Tibial nerve (tissue), 4 donors: ENCODE measurements at places on chromosomes 12 and 14. TPM values are rescaled to one million over a fixed set of nuclear protein-coding genes. Genes with fewer than 3 reads are reported as not detected.

Gene KRT7
- total RNA-seq = 2.5 TPM

Gene OR6C2
- total RNA-seq = not detected

Gene ACVRL1
- total RNA-seq = 70.5 TPM

Gene OVCH1
- 0.21 TPM for total RNA-seq

Gene ATXN7L3B
- 19.2 TPM for total RNA-seq

Gene ERP27
- total RNA-seq = not detected

Gene B3GNT4
- total RNA-seq = not detected

Gene LARP4
- 72.6 TPM for total RNA-seq

Gene WNK1
- total RNA-seq = 197 TPM

Gene MRPL42
- 27.3 TPM for total RNA-seq

GRCh38 chr14:69636718-69637480 is 25.5 kb downstream of the SUSD6 start:
- no peak overlapping the region for H3K4me3 ChIP-seq
- peaks cover 65% of the 10 kb centered on the region for H3K4me1 ChIP-seq
- no peaks in the 10 kb centered on the region for H3K36me3 ChIP-seq
- no peaks in the 10 kb centered on the region for H3K27me3 ChIP-seq
- no peak for DNase-seq
- peak overlapping the region; percentile 50 for H3K27ac ChIP-seq

DNA sequence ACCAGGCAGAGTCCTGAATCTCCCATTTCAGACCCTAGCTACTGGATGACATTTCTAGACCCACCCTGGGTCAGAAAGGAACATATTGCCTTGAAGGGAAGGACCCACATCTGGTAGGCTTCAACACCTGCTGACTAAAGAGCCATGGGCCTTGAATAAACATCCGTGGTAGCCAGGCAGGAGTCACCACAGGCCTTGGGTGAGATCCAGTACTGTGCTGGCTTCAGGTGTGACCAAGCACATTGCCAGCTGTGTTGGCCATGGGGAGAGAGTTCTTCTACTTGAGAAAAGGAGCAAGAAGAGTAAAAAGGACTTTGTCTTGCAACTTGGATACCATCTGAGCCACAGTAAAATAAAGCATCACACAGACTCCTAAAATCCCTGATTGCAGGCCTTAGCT is 332.6 kb downstream of the SLC16A7 start:
- DNase-seq = no peak
- no peaks in the 10 kb centered on the region for H3K36me3 ChIP-seq
- no peaks in the 10 kb centered on the region for H3K27me3 ChIP-seq
- no peak overlapping the region for H3K4me3 ChIP-seq

DNA sequence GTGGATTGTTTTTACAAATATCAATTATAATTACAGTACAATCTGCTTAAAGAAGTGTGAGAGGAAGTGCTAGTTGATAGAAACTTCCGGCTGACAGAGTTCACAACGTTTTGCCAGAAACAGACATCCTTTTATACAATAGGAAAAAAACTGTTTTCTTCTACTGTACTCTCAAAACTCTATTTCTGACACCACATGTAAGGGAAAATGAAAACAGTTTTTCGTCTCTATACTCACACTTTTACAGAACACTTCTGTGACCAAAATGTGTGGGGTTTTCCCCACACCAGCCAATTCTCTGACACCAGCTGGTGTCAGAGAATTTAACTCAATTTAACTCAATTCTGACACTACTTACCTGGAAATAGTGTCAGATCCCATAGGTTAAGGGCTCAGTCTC is 24.2 kb upstream of the HIF1A start:
- H3K36me3 ChIP-seq = no peaks in the 10 kb centered on the region
- H3K4me1 ChIP-seq = no peaks in the 10 kb centered on the region
- H3K4me3 ChIP-seq = no peak overlapping the region

- no peak overlapping the region for H3K4me3 ChIP-seq
- no peaks in the 10 kb centered on the region for H3K4me1 ChIP-seq
- H3K36me3 ChIP-seq = no peaks in the 10 kb centered on the region
- DNase-seq = no peak
These were observed 76.0 kb downstream of the SYNE3 start for GRCh38 chr14:95440496-95440895.

- no peaks in the 10 kb centered on the region for H3K27me3 ChIP-seq
- no peak overlapping the region for H3K4me3 ChIP-seq
- DNase-seq = no peak
These were observed 99.9 kb downstream of the PHETA1 start for GRCh38 chr12:111268738-111269572.

GRCh38 chr14:68349900-68350629 is 442.8 kb downstream of the ZFP36L1 start:
- H3K4me3 ChIP-seq = no peak overlapping the region
- H3K4me1 ChIP-seq = no peaks in the 10 kb centered on the region
- no peaks in the 10 kb centered on the region for H3K36me3 ChIP-seq
- no peak for DNase-seq
- H3K27me3 ChIP-seq = no peaks in the 10 kb centered on the region
- no peak overlapping the region for H3K27ac ChIP-seq

DNA sequence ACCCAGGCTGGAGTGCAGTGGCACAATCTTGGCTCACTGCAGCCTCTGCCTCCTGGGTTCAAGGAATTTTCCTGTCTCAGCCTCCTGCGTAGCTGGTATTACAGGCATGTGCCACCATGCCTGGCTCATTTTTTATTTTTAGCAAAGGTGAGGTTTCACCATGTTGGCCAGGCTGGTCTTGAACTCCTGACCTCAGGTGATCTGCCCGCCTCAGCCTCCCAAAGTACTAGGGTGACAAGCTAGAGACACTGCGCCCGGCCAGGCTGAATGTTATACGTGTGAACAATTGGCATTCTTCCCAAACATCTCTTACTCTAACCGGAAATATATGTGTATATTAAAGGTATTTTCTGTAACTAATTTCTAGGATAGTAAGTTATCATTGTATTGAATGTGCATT is 13.2 kb upstream of the LIMA1 start:
- no peak for DNase-seq
- no peaks in the 10 kb centered on the region for H3K27me3 ChIP-seq
- H3K27ac ChIP-seq = no peak overlapping the region

DNA sequence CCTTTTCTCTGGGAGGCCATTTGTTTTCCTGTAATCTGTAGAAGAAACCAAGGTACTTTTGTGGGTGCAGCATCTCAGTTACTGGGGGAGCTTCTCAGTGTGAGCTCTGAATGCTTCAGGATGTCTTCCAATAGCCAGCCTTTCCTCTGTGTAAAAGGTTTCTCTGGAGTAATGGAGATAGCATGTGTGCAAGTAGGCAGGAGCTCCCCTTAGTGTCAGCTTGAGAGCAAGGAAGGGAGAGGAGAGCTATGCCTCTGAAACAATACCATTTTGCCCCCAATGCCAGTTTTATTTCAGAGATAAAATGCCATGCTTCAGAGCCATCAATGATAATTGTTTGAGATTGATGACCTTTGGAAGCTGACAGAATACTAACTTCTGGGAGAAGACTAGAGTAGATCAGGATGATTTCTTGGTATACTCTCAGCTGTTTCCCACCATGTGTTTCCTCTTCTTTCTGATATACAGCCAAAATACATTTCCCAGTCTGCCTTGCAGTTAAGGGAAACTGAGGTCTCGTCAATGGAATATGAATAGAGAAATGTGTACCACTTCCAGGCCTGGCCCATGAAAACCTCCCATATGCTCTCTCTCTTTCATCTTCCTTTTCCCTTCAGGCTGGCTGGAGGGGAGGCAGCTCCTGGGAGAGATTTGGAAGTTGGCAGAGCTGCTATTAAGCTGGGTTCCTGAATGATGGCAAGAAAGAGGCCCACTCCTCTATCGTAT is 125.7 kb downstream of the CRADD start:
- no peaks in the 10 kb centered on the region for H3K36me3 ChIP-seq
- DNase-seq = no peak
- no peaks in the 10 kb centered on the region for H3K27me3 ChIP-seq
- H3K27ac ChIP-seq = peak overlapping the region; percentile 19

- no peak overlapping the region for H3K27ac ChIP-seq
- no peaks in the 10 kb centered on the region for H3K27me3 ChIP-seq
- H3K4me1 ChIP-seq = no peaks in the 10 kb centered on the region
- no peak for DNase-seq
- no peaks in the 10 kb centered on the region for H3K36me3 ChIP-seq
- no peak overlapping the region for H3K4me3 ChIP-seq
These were observed 77.2 kb downstream of the RPL10L start for GRCh38 chr14:46574221-46574977.

DNA sequence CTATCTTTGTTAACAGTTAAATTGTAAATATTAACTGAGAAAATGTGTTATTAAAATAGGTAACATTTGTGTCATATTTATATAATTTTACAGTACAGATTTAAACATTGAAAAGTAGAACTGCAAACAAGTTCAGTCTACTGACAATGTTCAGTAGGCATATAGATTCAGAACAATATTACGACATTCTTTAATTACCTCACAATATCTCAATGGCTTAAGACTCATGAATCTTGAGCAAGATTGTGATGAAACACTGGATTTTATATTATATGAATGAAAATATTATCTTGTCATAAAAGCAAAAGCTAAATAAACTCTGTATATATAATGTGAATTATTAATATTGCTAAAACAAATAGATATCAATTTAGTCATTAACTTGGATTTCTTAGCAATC is 194.9 kb downstream of the ADAMTS20 start:
- H3K27ac ChIP-seq = no peak overlapping the region
- H3K4me3 ChIP-seq = no peak overlapping the region
- no peak for DNase-seq

DNA sequence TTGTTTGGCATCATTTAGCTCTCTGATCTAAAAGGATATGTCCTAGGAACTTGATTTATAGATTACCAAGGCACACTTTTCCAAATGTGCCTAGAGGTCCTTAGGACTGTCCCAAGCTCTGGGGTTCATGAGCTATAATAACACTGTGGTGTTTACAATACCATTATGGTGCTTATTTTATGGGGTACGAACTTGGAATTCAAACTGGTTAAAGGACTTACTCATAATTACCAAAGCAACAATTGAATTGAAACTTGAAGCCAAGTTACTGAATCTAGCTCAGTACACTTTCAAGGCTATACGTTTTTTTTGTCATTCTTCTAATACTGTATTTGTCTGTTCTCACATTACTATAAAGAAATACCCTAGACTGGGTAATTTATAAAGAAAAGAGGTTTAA is 9.6 kb upstream of the TEP1 start:
- no peaks in the 10 kb centered on the region for H3K4me1 ChIP-seq
- H3K27ac ChIP-seq = no peak overlapping the region
- H3K27me3 ChIP-seq = no peaks in the 10 kb centered on the region
- H3K4me3 ChIP-seq = no peak overlapping the region

DNA sequence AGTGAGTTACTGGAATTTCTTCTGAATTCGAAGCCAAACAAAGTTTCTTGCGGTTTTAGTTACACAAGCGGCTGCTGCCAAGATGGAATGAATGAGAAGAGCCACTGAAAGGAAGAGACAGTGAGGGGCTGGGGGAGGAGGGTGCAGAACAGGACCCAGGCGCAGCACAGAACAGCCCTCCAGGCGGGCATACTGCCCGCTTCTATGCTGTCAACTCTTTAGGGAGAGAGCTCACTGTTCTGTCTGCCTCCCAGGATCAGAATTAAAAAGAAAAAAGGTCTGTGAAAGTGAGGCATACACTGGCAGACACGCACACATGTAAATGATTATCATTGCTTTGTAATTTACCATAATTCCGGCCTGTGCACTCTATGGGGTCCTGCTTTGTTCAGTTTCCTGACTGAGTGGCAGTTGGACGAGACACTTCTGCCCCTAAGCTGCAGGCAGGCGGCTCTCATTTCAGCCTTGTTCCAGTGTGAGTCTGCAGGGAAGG is 231.6 kb downstream of the CACNA1C start:
- no peaks in the 10 kb centered on the region for H3K36me3 ChIP-seq
- H3K27ac ChIP-seq = no peak overlapping the region
- H3K27me3 ChIP-seq = no peaks in the 10 kb centered on the region
- H3K4me1 ChIP-seq = peaks cover 52% of the 10 kb centered on the region
- H3K4me3 ChIP-seq = no peak overlapping the region

DNA sequence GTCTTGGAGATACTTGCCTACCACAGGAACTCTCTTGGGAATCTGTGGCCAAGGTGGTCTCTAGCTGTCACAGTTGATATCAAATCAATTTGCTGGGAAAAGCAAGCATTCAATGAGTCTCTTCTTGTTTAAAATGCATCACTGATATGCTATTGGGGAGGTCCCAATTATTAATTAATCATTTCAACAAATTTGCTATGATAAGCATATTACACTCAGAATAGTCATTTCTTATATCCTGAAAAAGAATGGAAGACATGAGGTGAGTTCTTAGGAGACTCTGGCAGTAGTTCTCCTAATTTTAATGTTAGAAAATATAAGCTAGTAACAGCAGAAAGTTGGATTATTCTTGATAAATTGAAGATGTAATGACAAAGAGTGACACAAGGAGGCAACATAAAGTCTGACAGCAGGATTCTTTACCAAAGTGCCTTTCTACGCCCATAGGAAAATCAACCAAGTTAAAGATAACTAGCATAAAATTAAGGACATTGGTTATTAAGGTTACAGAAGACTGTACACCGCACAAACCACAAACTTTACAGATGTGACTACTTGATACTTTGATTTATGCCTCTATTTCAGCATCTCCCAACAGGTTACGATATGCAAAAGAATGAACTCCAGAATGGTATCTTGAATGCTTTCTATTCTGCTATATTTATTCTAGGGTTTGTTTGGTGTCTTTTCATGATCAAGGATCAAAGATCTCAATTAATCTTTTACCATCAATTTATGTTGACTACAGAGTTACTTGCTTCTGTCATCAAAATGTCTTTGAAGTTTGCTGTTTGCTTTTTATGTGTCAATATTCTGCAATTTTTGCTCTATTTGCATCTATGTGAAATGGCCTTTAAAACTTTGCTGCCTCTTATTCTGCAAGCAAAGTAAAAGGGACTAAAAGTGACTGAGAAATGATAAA is 349.6 kb upstream of the CLEC14A start:
- no peak overlapping the region for H3K4me3 ChIP-seq
- no peak for DNase-seq
- no peaks in the 10 kb centered on the region for H3K4me1 ChIP-seq

DNA sequence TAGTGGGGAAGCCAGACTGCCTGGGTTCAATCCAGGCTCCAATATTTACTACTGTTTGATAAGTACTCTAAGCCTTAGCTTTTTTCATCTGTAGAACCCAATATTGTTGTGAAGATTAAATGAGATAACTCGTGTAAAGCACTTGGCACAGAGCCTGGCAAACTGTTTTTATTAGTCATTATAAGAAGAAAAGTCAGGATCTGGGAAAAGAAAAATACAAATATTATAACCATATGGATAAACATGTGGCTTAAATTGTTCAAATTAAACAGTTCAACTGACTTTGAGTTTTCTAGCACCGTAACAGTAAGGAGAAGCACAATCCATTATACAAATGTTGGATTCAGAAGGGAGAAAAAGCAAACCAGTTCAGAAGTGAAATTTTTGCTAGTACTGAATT is 22.0 kb upstream of the CDK17 start:
- H3K27me3 ChIP-seq = no peaks in the 10 kb centered on the region
- H3K36me3 ChIP-seq = no peaks in the 10 kb centered on the region
- H3K4me1 ChIP-seq = no peaks in the 10 kb centered on the region
- DNase-seq = no peak
- H3K4me3 ChIP-seq = no peak overlapping the region
